H1 (cell line): ENCODE measurements at places on chromosomes 11 and 22.

- no peak for DNase-seq
These were observed 89.2 kb downstream of the PLEKHA7 start for GRCh38 chr11:16924826-16925560.

DNA sequence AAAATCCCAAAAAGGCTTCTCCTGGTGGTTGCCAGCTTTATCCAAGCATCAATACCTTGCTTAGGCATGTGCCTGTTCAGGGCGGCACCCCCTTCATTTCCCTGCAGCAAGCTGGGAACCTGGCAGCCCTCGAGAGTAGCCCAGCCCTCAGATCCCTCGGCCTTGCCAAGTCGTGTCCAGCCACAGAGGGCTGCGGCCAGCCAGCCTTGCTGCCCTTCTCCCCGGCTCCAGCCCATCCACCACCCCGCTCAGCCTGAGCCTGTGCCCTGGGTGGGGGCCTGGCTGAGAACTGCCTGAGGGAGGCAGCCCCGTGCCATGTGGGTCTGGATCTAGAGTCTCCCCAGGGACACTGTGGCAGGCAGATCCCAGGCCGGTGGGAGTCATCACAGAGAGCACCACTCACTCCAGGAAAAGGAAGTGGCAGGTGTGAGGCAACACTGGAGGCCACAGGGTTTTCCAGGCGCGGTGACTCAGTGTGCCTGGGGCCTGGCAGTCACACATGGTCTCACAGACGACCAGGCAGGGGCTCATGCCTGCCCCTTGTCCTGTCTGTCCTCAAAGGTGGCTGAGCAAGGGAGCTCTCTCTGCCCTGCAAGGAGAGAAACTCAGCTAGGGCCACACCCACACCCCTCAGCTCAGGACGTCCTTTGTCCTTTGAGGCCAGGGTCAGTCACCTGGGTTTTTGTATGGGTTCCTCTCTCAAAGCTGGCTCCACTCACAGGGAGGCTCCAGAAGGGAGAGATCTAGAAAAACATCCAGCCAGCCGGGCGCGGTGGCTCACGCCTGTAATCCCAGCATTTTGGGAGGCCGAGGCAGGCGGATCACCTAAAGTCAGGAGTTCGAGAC, 12.2 kb upstream of the CDC42BPG start:
- no peak for DNase-seq

- DNase-seq = no peak
These were observed 114.7 kb downstream of the SGSM3 start for GRCh38 chr22:40484906-40485669.

GRCh38 chr11:112289588-112290492, 29.2 kb upstream of the PLET1 start:
- DNase-seq = peak; percentile 94

DNA sequence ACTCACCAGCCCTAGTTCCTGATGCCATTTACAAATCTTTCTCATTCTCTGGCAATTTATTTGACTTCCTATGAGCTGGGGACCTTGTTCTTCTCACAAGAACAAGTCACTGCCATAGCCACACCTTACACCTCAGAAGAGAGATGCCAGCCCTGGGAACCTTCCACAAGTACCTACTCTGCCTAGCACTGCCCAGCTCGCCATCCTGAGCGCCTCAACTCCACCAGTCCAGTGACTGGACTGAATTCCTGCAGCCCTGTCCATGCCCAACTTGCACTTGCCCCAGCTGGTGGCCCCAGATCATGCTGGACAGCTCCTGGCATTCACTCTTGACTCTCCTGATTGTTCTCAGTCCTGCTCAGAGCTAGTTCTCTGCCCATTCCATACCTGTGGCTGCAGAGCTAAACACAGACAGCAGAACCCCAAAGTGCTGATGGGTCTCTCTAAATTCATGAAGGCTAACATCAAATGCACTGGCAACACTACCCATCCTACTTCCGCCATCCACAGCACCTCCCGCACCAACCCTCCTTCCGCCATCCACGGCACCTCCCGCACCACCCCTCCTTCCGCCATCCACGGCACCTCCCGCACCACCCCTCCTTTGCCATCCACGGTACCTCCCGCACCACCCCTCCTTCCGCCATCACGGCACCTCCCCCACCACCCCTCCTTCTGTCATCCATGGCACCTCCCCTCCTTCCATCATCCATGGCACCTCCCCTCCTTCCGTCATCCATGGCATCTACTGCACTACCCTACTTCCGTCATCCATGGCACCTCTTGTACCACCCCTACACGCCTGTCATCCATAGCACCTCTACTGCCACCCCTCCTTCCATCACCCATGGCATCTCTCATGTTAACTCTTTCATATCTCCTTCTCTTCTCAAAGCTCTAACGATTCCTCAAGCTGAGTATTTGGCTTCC, 23.6 kb upstream of the SLC25A1 start:
- no peak for DNase-seq

- no peak for DNase-seq
These were observed 51.2 kb upstream of the ARHGAP20 start for GRCh38 chr11:110763249-110764011.

GRCh38 chr11:103488031-103488461, 378.8 kb downstream of the DYNC2H1 start:
- DNase-seq = no peak

- DNase-seq = no peak
These were observed 21.2 kb downstream of the PACSIN2 start for GRCh38 chr22:42993651-42994275.

DNA sequence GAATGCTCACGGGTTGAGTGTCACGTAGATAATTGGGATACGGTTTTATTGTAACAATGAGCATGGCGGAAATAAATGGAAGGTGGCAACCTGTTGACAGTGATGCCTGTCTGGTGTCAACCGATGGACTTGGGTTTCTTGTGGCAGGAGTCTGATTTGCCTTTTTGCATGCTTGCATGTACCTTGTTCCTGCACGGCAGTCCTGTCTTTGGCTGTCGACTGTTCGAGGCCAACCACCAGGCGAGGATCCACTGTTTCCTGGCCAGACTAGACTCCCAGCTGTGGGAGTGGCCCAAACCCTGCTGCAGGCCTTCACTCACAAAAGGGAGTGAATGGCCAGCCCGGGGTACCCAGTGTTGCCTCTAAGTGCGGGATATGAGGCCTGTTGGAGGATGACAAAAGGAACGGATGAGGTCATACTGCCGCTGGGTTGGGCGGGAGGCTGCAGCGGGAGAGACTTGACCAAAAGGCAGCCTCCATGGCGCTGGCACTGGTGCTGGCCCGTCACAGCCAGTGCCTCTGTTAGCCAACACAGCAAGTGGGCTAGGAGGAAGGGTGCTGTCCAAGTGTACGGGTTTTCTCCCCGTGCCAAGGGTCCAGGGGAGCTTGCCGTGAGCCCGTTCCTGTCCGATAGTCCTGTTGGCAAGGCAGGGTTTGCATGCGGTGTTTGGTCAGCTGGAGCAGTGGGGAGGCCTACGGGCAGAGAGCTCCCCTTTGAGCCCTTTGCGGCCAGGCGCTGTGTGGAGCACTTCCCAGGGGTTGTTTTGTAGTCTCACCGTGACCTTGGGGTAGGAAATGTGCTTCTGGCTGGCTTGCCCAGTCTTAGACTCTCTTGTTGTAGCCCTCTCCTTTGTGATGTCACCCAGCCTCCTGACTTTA, 974 bp downstream of the DGCR8 start:
- DNase-seq = no peak

- no peak for DNase-seq
These were observed 4.4 kb downstream of the TPCN2 start for GRCh38 chr11:69053169-69053477.

DNA sequence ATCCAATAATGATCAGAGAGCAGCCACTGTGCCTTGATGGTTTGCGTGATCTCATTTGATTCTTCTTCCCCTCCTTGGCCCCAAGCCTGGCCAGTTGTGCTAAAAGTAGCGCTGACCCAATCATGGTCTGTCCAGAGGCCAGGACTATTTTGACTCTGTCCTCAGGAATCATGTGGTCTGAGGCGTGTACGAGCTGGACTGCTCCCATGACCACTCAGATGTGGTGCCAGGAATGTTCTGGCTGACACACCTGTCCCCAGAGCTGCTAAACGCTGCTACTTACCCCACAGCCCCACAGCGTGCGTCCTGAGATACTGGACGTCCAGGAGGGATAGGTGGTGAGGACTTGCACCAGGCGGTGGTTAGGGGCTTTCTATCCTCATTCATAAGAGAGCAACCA, 70.5 kb downstream of the FEZ1 start:
- DNase-seq = no peak

GRCh38 chr22:27568265-27568664, 233.3 kb downstream of the MN1 start:
- DNase-seq = no peak

DNA sequence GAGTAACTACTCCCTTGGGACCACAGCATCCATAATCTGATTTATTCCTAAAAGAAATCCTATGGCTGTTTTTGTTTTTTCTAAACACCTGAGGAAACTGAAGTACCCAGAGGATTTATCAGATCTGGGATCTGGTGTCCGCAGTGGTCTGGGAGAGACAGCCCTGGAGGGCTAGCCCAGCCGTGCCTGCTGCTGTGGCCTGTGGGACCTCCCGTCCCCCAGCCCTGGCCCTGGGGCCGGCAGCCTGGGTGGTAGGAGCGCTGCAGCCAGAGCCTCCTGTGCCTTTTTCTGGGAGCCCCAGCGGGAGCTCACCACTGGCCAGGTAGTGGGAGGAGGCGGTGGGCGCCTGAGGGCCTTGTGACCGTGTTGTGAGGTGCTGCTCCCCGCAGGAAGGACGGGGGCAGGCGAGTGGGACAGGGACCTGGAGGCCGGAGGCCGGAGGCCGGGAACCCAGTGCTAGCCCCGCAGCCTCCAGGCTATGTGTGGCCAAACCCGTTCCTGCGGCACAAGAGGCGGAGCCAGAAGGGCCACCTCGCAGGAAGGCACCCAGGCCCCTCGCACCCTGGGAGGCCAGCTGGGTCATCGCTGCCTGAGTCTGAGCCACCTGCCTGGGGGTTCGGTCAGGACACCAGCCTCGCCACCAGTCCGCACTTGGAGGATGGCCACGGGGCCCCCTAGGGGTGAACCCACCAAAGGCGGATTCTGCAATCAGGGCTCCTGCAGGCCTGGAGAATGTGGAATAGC, 18.2 kb upstream of the C11orf96 start:
- DNase-seq = no peak

DNA sequence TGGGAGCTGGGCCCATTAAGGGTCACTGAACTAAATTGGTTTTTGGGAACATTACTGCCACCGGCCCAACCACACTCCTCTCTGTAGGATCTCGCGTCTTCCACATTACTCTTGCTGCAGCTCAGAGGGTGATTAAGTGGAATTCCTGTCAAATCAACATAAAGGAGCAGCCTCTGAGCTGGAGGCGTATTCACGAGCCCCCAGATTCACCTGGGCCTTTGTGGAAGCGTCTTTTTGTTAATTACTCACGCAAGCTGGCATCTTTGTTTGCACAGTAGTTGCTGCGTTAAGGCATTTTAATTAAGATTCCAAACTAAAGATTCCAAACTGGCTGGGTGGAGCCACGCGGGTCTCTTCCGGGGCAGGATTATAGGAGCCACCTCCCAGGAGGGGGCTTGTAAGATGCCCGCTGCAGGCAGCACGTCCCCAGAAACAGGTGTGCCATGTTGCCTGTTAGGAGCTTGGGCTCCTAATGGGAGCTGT, 21.5 kb upstream of the RFPL3 start:
- peak; percentile 46 for DNase-seq

GRCh38 chr11:132256528-132257279, 886.3 kb downstream of the NTM start:
- no peak for DNase-seq

GRCh38 chr11:75260396-75261170, 20.0 kb downstream of the TPBGL start:
- DNase-seq = no peak

DNA sequence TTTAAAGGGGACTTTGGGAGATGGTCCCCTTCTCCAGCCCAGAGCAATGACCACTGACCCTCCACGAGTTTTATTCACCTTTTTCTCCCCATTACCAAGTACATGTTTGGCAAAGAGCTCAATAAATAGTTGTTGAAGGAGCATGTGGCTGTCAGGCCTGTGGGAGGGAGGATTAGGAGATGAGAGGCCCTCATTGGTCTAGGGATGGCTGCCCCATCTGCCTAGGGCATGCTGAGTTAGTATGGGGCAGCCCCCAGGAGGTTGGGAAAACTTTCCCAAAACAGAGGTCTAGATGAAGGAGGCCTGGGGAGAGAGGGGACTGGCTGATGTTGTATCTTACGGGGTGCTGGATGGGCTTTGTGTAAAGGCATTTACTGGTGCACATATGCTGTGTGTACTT, 10.6 kb downstream of the MAFF start:
- no peak for DNase-seq

- no peak for DNase-seq
These were observed 2.4 kb downstream of the GRK3 start for GRCh38 chr22:25566898-25567235.

GRCh38 chr11:126420698-126421256, 65.3 kb downstream of the ST3GAL4 start:
- no peak for DNase-seq

DNA sequence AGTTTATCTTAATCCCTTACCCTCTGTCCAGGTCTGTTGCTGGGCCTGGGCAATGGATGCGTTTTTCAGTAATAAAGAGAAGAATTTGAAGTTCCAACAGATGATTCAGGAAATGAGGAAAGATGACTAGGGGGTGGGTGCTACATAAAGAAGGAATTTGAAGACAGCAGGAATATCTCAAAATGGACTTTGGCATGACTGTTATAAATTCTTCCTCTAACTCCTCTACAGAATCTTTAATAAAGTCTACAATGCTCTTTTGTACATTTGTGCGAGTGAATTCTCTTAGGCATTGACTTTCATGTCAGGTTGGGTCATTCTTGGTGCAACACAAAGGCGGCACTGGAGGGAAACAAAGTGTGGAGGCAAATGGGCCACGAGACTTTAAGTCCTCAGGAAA, 35.1 kb upstream of the PRSS23 start:
- no peak for DNase-seq

DNA sequence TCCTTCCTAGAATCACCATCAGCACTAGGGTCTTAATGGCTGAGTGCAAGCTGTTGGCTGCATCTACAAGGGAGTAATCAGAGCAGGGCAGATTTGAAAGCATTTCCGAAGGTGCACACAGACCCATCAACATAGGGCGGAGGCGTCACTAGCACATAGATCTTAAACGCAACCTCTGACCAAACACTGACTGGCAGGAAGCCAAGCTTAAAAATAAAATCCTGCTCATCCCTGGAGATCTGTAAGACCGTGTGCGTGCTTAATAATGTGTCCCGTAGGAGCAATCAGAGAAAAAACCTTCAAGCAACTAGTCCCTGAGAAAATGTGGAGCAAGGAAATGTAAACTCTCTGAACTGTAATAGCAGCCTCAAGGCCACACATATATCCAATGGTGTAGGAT, 470.5 kb downstream of the ETS1 start:
- no peak for DNase-seq

DNA sequence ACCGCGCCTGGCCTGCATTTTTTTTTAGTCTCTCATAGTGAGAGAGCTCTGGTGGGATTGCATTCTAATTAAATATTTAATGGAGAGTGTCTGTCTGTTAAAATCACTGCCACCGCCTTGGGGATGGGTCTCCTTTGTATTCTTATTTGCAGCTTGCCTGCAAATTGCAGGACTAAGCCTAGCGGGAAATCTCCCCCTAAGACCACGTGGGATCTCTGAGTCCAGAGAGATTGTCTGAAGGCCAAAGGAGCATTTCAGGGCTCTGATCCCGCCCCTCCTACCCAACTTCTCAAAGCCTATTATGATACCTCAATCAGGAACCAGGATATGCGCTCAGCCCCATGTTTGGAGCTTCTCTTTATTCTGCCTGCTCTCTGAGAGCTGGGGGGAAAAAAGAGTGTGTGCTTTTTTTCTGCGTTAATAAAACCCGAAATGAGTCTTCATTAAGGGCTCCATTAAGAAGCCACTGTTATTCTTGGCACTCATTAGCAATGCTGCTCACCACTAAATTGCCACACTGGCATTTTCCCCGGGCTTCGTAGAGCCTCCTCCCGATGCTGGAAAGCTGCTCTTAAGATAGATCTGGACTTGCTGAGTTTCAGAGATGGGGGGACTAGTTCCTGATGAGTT, 92.9 kb upstream of the THY1 start:
- no peak for DNase-seq
